Testis (tissue), 5 donors: ENCODE measurements at places on chromosomes 12 and 14.

- H3K27me3 ChIP-seq, result no peaks in the 10 kb centered on the region
- no peak overlapping the region for H3K4me3 ChIP-seq
- DNase-seq, result no peak
- H3K4me1 ChIP-seq, result no peaks in the 10 kb centered on the region
- H3K27ac ChIP-seq, result no peak overlapping the region
- no peaks in the 10 kb centered on the region for H3K36me3 ChIP-seq
Measured at GRCh38 chr12:81295251-81295650, 217.4 kb downstream of the ACSS3 start.

GRCh38 chr12:123363740-123364531 lies 711 bp downstream of the SBNO1 start:
- peak overlapping the region; percentile 97 for H3K4me3 ChIP-seq
- H3K36me3 ChIP-seq, result no peaks in the 10 kb centered on the region
- peak overlapping the region; percentile 92 for H3K27ac ChIP-seq

- H3K27ac ChIP-seq, result no peak overlapping the region
- H3K4me1 ChIP-seq, result no peaks in the 10 kb centered on the region
- no peak for DNase-seq
Measured at GRCh38 chr14:25067600-25067999, 17.7 kb upstream of the STXBP6 start.

DNA sequence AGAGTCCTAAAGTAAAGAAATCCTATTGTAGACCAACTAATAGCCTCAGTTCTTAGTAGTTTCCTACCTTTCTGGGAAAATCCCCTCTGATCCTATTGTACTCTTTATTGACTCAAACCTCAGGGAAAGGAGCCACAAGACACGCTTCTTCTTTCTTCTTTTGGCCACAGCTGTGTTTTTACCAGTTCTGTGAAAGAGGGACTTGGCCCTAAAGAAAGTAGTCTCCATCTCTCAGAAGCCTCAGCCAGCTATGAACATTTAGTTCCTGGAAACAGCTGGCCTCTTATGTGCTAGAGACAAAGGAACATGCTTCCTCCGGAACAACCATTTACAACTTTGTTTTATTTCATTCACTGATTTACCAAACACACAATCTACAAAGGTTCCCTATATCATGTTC lies 66.1 kb upstream of the ARID2 start:
- H3K27ac ChIP-seq, result no peak overlapping the region
- H3K4me3 ChIP-seq, result no peak overlapping the region
- no peaks in the 10 kb centered on the region for H3K27me3 ChIP-seq
- H3K4me1 ChIP-seq, result no peaks in the 10 kb centered on the region
- DNase-seq, result no peak

DNA sequence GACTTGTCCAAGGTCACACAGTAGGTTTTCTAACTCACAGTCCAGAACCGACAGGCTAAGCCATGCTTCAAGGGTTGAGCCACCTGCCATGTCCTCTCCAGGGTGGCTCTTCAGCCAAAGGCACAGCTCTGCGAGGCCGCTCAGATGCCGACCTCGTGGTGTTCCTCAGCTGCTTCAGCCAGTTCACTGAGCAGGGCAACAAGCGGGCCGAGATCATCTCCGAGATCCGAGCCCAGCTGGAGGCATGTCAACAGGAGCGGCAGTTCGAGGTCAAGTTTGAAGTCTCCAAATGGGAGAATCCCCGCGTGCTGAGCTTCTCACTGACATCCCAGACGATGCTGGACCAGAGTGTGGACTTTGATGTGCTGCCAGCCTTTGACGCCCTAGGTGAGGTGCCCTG lies 12.7 kb upstream of the OAS2 start:
- H3K27ac ChIP-seq, result no peak overlapping the region
- no peaks in the 10 kb centered on the region for H3K27me3 ChIP-seq
- no peak overlapping the region for H3K4me3 ChIP-seq
- no peaks in the 10 kb centered on the region for H3K4me1 ChIP-seq
- DNase-seq, result no peak

DNA sequence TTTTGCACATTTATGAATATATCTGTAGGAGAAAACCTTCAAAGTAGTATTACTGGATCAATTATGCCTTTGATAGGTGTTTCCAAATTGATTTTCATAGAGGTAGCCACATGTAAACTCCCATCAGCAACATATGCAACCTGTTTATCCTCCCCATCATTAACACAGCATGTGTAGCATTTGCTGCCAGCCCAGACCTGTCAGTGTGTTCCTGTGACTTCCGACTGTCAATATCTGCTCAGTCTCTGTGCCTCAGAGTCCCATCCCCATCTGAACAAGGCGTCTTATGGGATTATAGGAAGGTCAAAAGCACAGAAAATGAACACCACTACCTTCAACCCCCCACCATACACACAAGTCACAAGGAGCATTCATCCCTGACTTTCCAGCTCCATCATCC lies 9.5 kb upstream of the CAPRIN2 start:
- H3K27ac ChIP-seq, result no peak overlapping the region
- no peak for DNase-seq
- H3K4me1 ChIP-seq, result no peaks in the 10 kb centered on the region
- no peak overlapping the region for H3K4me3 ChIP-seq
- H3K27me3 ChIP-seq, result no peaks in the 10 kb centered on the region

DNA sequence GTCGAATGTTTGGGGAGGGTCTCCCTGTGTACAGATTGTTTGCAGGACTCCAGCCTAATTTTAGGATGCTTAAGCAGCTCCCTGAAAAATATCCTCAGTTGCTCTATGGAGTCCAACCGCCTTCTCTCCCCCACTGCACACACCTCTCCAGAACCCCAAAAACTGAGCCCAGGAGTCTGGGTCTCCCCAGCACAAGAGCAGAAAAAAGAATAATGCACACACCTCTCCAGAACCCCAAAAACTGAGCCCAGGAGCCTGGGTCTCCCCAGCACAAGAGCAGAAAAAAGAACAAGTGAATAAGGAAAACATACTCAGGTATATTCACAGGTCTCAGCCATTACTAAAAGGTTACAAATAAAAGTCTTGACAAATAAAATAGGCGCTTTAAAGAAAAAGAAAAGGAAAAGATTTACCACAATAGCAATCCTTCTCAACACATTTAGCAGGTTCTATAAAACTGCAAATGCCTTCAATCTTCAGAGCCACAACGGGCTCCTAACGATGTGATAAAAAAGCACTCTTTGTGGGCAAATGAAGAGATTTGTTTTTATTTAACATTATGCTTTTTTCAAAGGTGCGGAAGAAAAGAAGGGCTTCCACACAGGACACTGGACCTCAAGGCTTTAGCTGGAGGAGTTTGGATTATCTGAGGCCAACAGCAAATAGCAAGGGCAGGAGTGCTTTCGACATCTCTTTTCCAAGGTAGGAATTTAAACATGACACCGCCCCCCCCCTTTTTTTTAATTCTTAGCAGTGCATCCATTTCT lies 8.2 kb downstream of the BCL11B start:
- DNase-seq, result no peak
- H3K4me3 ChIP-seq, result no peak overlapping the region
- no peaks in the 10 kb centered on the region for H3K27me3 ChIP-seq
- no peak overlapping the region for H3K27ac ChIP-seq
- no peaks in the 10 kb centered on the region for H3K36me3 ChIP-seq
- no peaks in the 10 kb centered on the region for H3K4me1 ChIP-seq

GRCh38 chr12:47709237-47709636 lies 3.4 kb upstream of the RPAP3 start:
- no peak overlapping the region for H3K4me3 ChIP-seq
- H3K27ac ChIP-seq, result no peak overlapping the region
- H3K36me3 ChIP-seq, result no peaks in the 10 kb centered on the region
- DNase-seq, result no peak
- H3K4me1 ChIP-seq, result peaks cover 9% of the 10 kb centered on the region

DNA sequence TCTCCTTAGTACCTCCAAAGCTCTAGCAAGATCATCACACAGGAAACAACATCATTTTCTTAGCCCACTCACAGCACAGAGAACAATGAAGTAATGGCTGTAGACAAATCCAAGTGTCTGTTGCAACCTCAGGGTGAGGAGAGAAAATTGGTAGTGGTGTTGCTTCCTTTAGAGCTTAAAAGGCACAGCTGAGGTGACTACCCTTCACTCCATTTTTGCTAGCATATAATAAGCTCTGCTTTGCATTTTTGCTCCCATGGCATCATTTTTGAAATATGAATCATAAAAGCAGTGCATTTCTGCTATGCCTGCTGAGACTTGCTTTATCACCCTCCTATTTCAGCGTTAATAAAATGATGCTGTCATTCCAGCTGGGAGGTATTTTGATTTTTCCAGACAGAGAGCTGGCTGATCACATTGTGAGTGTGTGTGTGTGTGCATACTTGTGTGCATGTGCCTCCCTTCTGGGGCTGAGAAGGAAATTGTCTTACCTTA lies 18.5 kb upstream of the PCNX1 start:
- no peaks in the 10 kb centered on the region for H3K27me3 ChIP-seq
- no peak overlapping the region for H3K27ac ChIP-seq
- no peaks in the 10 kb centered on the region for H3K36me3 ChIP-seq
- no peak overlapping the region for H3K4me3 ChIP-seq
- peaks cover 4% of the 10 kb centered on the region for H3K4me1 ChIP-seq

DNA sequence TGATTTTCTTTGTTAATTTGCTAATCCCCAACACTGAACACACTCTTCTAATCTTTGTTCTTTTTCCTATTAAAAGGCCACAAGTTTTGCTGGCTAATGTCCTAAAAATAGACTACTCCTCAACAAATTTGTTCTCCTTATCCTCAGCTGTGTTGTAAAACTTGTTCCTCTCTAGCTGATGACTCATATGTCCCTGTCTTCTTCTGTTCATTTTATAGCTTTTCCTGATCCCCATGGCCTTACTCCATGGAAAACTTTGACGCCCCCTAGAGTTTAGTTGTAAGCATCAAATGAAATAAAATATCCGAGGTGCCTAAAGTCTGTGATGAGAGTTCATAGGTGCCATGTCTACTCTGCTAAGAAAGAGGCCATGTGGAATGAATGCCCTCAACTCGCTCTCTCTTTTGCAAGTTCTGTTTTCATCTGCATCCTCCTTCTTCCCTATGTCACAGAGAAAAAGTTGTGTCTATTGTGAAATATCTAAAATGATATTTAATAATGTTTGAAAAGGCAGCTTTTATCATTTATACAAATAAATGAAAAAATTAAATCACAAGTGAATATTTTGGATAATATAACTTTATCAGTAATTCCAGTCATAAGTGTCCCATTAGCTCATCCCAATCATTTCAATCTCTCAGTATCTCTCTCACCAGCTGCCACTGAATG lies 237.9 kb downstream of the IPO8 start:
- H3K4me1 ChIP-seq, result no peaks in the 10 kb centered on the region
- no peaks in the 10 kb centered on the region for H3K27me3 ChIP-seq
- DNase-seq, result no peak
- no peak overlapping the region for H3K27ac ChIP-seq

- peak overlapping the region; percentile 39 for H3K27ac ChIP-seq
- H3K4me1 ChIP-seq, result peaks cover 29% of the 10 kb centered on the region
- no peak for DNase-seq
- no peak overlapping the region for H3K4me3 ChIP-seq
Measured at GRCh38 chr12:110266381-110266960, 14.6 kb upstream of the ATP2A2 start.

DNA sequence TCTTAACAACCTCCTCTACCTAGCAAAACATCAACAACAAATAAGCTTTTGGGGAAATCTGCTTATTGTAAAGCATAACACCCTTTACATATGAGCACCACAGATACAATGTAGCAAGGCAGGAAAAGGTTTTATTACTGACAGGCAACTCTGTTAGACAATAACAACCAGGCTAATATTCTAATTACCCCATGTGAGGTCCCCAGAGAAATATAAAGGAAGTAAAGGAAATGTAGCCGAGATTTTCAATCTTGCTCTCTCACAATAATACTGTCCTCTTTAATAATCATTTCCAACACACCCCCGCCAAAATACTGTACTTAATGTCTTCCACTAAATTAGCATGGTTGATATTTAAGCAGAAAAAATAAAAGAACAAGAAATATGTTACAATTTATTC lies 14.0 kb upstream of the INSM2 start:
- no peak overlapping the region for H3K27ac ChIP-seq
- DNase-seq, result no peak
- H3K27me3 ChIP-seq, result no peaks in the 10 kb centered on the region
- H3K4me3 ChIP-seq, result no peak overlapping the region

DNA sequence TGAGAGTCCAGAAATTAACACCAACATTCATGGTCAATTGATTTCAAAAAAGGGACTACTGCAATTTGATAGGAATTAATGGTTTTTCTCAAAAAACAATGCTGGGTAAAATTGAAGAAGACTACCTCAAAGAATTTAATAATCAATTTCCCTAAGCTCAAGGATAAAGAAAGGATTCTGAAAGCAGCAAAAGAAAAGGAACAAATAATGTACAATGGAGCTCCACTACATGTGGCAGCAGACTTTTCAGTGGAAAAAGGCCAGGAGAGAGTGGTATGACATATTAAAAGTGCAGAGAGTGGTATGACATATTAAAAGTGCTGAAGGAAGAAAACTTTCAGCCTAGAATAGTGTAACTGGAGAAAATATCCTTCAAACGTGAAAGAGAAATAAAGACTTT lies 15.6 kb upstream of the TAS2R43 start:
- H3K27ac ChIP-seq, result no peak overlapping the region
- H3K27me3 ChIP-seq, result no peaks in the 10 kb centered on the region
- no peaks in the 10 kb centered on the region for H3K4me1 ChIP-seq
- no peaks in the 10 kb centered on the region for H3K36me3 ChIP-seq

DNA sequence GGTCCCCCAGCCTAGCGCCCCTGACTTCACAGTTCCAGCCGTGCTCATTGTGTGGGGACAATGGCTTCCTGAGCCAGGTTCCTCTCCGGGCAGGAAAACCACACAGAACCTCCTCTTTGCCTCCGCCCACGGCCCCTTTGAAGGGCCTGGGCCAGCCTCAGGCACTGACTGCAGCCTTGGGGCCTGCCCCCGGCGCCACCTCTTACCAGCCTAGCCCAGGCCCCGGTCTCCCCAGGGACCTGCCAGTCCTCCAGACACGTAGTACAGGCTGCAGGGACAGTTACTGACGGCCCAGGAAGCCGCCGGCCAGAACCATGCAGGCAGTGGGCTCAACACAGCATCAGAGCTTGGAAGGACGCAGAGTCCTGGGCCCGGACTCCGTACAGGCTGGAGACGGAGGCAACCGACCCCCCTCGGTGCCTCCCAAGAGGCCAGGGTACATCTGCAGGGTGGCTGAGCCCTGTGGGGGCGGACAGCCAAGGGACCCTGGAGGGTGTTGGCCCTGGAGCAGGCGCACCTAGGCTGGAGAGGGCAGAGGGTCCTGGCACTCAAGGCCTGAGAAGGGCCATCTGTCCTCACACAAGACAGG lies 20.9 kb upstream of the NUDT14 start:
- H3K36me3 ChIP-seq, result no peaks in the 10 kb centered on the region
- no peak overlapping the region for H3K27ac ChIP-seq
- H3K4me1 ChIP-seq, result peaks cover 21% of the 10 kb centered on the region
